ENCODE measurements at places on chromosomes 12 and 14.

DNA sequence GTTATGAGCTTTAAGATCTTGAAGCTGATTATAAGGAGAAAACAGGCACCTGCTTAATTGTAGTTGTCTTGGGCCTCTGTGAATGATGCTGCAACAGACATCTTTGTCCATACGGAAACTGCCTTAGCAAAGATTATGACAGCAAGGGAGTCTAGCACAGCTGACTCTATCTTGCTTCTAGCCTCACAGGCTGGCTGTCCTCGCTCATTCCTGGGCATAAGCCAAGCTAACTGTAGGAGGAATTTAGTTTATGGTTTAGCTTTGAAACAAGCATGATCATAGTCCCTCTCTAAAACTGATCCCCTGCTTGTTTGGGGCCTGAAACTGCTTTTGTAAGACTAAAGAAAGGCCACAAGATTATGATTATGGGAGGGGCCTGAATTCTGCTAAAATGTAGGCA, 74.3 kb upstream of the C14orf132 start:
- DNase-seq, result no peak

- no peak for DNase-seq
Measured at GRCh38 chr12:49673446-49674317, 33.5 kb downstream of the FMNL3 start.

DNA sequence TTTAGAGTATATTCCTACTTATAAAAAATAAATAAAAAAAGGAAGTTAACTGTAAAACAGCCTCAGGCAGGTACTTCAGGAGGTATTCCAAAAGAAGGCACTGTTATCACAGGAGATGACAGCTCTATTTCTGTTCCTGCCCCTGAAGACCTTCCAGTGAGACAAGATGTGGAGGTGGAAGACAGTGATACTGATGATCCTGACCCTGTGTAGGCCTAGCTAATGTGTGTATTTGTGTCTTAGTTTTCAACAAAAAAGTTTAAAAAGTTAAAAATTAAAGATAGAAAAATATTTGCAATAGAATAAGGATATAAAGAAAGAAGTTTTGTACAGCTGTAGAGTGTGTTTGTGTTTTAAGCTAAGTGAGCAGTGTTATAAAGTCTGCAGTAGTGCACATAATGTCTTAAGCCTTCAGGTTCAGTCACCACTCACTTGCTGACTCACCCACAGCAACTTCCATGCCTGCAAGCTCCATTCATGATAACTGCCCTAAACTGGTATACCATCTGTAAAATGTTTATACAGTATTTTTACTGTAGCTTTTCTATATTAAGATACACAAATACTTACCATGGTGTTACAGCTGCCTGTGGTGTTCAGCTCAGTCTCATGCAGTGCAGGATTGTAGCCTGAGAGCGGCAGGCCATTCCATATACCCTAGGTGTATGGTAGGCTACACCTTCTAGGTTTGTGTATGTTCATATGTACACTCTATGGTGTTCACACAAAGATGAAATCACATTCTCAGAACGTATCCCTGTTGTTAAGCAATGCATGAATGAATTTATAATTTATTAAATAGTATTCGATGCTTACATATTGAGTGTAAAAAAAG, 121.1 kb downstream of the ANO6 start:
- no peak for DNase-seq

GRCh38 chr12:7859552-7859951, 13.2 kb downstream of the SLC2A14 start:
- no peak for DNase-seq

- no peak for DNase-seq
Measured at GRCh38 chr14:77912754-77913556, 113.0 kb downstream of the ADCK1 start.

GRCh38 chr14:93643127-93643526, 145.2 kb downstream of the PRIMA1 start:
- no peak for DNase-seq

- DNase-seq, result no peak
Measured at GRCh38 chr12:25587346-25587745, 34.3 kb upstream of the LMNTD1 start.

DNA sequence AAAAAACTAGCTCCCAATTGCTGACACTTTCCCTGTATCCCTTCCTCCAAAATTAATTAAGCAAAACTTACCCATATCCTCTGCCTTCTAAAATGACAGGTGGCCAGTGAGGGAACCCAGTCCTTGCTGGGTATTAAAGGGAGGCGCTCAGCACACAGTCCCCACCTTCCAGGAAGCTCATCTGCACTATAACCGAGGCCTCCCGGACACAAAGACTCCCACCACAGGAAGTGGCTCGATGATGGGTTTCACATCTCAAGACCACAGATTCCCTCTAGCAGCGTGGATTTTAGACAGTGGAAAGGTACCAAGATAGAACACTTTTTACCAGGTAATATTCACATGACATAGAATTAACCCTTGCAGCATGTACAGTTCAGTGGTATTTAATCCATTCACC, 126.8 kb upstream of the NCOR2 start:
- DNase-seq, result no peak

- DNase-seq, result no peak
Measured at GRCh38 chr14:38208618-38209562, 1.2 kb downstream of the SSTR1 start.
